Left ventricle myocardium inferior (tissue), 1 donor: ENCODE measurements at places on chromosomes 5 and 9. TPM values are rescaled to one million over a fixed set of nuclear protein-coding genes. Genes with fewer than 3 reads are reported as not detected.

The TAF11L14 gene
- not detected for total RNA-seq

The TMED9 gene
- total RNA-seq, result 68.7 TPM

- H3K4me3 ChIP-seq, result no peak overlapping the region
- peaks cover 8% of the 10 kb centered on the region for H3K4me1 ChIP-seq
- DNase-seq, result no peak
- H3K27ac ChIP-seq, result no peak overlapping the region
- peaks cover 9% of the 10 kb centered on the region for H3K27me3 ChIP-seq
Measured at GRCh38 chr5:137221943-137222342, 277.2 kb downstream of the SPOCK1 start.

GRCh38 chr9:122797316-122798063, 2.4 kb upstream of the OR1K1 start:
- no peak for DNase-seq
- no peak overlapping the region for H3K27ac ChIP-seq
- no peak overlapping the region for H3K4me3 ChIP-seq
